ENCODE measurements at places on chromosomes 16 and 17. TPM values are rescaled to one million over a fixed set of nuclear protein-coding genes. Genes with fewer than 3 reads are reported as not detected.

TM4SF5 gene
- not detected for total RNA-seq

ST6GALNAC2 gene
- total RNA-seq: under 0.01 TPM

GPR142 gene
- not detected for total RNA-seq

CCL8 gene
- total RNA-seq: 0.38 TPM

ABCA8 gene
- total RNA-seq: 1.4 TPM

MGAT5B gene
- 2.2 TPM for total RNA-seq

ECI1 gene
- total RNA-seq: 28.4 TPM

RPUSD1 gene
- total RNA-seq: 52.7 TPM

HAP1 gene
- under 0.01 TPM for total RNA-seq

PDF gene
- 9.6 TPM for total RNA-seq

PPP1R27 gene
- not detected for total RNA-seq

BEAN1 gene
- not detected for total RNA-seq

KRTAP9-3 gene
- not detected for total RNA-seq

SBK1 gene
- total RNA-seq: 0.10 TPM

MEAK7 gene
- total RNA-seq: 18.2 TPM

KRT40 gene
- total RNA-seq: not detected

All from vein endothelial cell (primary cell).